ENCODE measurements at places on chromosomes 7 and 10. TPM values are rescaled to one million over a fixed set of nuclear protein-coding genes. Genes with fewer than 3 reads are reported as not detected.

HTR7 gene
- total RNA-seq: not detected

DDC gene
- total RNA-seq: 4.4 TPM

GIMAP8 gene
- not detected for total RNA-seq

CNTNAP2 gene
- not detected for total RNA-seq

FGFBP3 gene
- 1.2 TPM for total RNA-seq

NCF1 gene
- not detected for total RNA-seq

SPDYE5 gene
- not detected for total RNA-seq

MMD2 gene
- total RNA-seq: not detected

FBXL13 gene
- total RNA-seq: 0.34 TPM

CYP3A5 gene
- total RNA-seq: 0.49 TPM
